Stimulated activated CD4-positive, alpha-beta T cell treated with anti-CD3 and anti-CD28 coated beads, Interleukin-1b, Interleukin-23, amount 100 ng/mL, for 1 hour (primary cell): ENCODE measurements at places on chromosomes 7 and 10.

- no peak for DNase-seq
Measured at GRCh38 chr7:106262221-106262881, 22.4 kb downstream of the NAMPT start.

GRCh38 chr10:66218981-66219587, 706.8 kb upstream of the LRRTM3 start:
- DNase-seq = no peak

GRCh38 chr10:127998501-127999144, 91.7 kb downstream of the PTPRE start:
- DNase-seq = no peak

DNA sequence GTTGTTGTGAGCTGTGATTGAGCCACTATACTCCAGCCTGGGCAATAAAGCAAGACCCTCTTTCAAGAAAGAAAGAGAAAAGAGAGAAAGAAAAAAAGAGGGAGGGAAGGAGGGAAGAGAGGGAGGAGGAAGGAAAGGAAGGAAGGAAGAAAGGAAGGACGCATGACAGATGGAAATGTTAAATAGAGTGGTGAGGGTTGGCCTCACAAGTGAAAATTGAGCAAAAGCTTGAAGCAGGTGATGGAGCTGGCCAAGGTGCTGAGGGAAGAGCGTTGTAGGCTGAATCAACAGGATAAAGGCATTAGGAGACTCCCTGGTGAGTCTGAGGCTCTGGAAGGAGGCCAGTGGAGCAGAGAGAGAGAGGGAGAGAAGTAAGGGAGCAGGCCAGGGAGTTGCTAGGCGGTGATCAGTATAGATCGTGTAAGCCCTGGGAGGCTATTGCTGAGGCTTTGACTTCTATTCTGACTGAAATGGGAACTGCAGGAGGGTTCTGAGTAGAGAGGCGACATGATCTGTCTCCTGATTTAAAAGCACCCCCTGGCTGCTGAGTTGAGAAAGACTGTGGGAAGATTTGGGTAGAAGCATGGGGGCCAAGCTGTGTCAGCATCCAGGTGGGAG, 26.5 kb upstream of the TMEM248 start:
- no peak for DNase-seq

DNA sequence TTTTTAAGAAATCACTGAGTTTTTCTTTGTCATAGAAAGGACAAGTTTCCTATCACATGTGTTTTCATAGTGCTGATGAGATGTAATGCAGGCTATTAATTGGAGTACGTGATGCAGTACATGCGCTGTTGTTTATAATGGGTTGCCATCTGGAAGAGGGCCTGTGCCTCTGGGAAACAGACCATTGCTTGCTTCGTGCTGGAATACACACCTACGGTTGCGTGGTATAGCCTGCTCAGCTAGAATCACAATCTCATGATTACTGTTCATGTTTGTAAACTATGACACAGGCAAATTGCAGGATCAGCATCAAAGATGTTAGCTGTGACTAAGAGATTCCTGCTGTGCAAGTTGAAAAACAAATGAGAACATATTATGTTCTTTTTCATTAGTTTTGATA, 107.2 kb upstream of the STEAP1B start:
- no peak for DNase-seq

DNA sequence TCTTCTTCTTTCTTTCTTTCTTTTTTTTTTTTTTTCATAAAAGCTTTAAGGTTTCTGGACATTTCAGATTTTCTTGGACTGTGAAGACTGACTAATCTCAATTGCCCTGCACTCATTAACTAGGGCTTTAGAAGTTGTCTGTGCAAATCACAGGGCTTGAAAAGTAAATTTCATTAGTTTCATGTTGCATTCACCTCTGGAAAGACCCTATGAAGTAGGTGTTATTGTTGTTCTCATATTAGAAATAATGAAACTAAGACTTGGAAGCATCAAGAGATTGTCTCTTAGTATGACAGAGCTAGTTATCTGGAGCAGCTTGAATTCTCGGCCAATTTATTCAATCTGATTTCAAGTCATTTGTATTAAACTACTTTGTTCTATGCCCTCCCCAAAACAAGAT, 28.2 kb upstream of the SEMA3D start:
- DNase-seq = no peak

GRCh38 chr10:101774589-101775272, 1.2 kb downstream of the FGF8 start:
- DNase-seq = no peak

- no peak for DNase-seq
Measured at GRCh38 chr10:110356628-110357245, 52.0 kb upstream of the SMNDC1 start.

GRCh38 chr7:68700414-68700813, 897.9 kb upstream of the AUTS2 start:
- DNase-seq = no peak

DNA sequence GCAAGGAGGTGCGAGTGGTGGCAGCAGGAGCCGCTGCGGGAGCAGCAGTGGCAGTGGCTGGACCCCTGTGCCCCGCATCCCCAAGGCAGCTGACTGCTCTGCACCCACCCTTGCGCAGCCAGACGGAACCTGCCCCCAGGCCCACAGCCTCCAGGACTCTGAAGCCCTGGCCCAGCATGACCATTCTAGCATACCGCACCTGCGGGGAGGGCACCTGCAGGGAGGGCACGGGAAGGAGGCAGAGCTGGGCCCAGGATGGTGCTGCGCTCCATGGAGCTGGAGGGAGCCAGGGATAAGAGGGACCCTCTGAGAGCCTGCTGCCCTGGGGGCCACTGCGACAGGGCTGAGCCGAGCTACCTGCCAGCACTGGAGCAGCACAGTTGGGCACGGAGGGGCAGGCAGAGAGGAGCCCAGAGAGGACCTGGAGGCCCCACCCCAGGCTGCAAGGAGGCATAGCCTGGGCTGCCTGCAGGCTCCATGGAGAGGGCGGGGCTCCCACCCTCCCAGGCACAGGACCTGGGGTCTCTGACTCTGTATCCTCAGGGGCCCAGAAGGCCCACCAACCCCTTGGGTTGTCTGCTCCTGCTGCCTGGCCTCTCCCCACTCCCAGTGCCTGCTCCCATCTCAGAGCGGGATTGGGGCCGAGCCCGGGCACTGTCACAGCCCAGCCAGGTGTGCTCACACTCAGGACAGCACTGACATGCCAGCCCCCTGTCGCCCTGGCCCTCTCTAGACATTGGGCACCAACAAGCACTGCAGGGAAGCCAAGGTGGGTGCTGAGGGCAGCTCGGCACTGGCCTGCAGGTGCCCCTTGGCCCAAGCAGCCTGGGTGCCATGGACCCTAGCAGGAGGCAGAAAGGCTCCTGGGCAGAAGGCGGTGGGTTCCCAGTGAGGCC, 87.6 kb downstream of the HTR7 start:
- no peak for DNase-seq

- DNase-seq = no peak
Measured at GRCh38 chr10:131750171-131750895, 150.5 kb upstream of the PPP2R2D start.

DNA sequence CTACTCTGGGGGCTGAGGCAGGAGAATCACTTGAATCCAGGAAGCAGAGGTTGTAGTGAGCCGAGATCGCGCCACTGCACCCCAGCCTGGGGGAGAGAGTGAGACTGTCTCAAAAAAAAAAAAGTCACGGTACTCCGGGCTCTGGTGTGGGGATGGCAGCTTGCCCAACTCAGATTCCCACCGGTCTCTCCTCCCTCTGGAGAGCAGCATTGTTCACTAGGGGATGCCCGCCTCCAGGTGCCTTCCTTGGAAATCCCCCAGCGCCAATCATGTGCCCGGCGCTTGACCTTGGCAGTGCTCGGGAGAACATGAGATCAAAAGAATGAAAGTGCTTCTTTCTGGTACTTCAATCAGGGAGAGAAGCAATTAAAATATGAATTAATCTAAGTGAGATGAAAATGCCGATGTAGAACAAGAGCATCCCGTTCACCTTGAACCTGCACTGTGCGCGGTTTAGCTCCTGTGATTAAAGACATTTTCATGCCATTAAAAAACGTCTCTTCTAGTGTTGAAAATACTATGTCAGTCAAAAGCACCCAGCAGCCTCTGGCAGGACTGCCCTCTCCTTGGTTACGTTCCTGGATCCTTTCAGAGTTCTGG, 1127.3 kb upstream of the AUTS2 start:
- no peak for DNase-seq

DNA sequence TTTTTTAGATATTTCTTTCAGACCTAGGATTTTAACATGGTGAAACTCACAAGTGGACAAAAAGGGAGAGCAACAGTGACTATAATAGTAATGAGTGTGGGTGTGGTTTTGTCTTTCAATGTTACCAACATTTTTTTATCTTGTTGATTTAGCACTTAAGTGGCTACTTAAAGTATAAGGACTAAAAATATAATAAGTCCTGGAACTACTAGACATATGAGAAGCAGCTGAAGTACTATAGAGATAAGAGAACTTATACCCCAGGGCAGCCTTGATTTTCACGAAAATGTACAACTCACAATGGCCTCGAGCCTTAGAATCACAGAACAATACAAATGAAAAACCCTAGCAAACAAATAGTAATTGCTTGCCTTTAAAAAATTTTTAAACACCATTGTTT, 1151.8 kb downstream of the TYW1 start:
- DNase-seq = no peak

GRCh38 chr10:3469639-3470020, 297.0 kb upstream of the PITRM1 start:
- DNase-seq = no peak

GRCh38 chr7:55092186-55092974, 73.6 kb downstream of the EGFR start:
- no peak for DNase-seq

DNA sequence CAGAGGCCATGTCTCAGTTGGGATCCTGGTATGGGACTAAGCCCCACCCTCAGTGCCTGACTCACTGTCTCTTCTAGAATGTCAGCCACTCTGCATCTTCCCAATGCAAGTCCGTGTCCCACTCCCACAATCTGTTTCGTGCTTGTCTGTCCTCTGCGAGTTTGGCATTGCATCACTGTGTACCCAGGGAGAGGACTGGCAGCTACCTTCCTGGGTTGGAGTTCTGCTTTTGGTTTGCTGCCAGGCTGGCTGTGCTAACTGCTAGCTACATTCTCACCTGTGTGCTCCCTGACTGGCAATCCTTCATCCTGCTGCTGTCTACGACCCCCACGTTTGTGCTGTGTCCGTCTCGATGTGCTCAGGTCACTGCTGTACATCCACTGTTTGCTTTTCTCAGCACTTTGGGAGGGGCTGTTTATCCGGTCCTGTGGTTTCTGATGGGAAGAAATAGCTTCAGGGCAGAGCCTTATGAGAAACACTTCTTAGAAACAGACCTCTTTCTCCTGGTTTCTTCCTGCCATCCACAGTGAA, 56.0 kb upstream of the GLI3 start:
- DNase-seq = no peak

DNA sequence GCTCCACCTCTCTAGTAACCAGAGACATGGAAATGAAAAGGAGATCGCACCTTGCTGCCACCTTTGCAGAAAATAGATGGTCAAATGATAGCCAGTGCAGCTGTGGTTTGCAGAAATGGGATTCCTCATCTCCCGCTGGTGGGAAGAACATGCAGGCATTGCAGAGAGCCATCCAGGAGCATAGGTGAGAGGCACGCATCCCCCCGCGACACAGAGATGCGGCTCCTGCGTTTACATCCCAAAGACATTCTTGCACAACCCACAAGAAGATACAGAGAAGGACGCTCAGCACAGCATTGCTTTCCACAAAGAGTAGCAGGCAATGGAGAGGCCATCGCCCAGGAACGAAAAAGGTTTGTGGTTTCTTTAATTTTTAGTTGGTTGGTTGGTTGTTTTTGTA, 56.2 kb downstream of the OAT start:
- DNase-seq = no peak

- DNase-seq = no peak
Measured at GRCh38 chr7:103106005-103106702, 31.2 kb downstream of the ARMC10 start.

GRCh38 chr10:32459051-32459698, 13.2 kb downstream of the CCDC7 start:
- no peak for DNase-seq

DNA sequence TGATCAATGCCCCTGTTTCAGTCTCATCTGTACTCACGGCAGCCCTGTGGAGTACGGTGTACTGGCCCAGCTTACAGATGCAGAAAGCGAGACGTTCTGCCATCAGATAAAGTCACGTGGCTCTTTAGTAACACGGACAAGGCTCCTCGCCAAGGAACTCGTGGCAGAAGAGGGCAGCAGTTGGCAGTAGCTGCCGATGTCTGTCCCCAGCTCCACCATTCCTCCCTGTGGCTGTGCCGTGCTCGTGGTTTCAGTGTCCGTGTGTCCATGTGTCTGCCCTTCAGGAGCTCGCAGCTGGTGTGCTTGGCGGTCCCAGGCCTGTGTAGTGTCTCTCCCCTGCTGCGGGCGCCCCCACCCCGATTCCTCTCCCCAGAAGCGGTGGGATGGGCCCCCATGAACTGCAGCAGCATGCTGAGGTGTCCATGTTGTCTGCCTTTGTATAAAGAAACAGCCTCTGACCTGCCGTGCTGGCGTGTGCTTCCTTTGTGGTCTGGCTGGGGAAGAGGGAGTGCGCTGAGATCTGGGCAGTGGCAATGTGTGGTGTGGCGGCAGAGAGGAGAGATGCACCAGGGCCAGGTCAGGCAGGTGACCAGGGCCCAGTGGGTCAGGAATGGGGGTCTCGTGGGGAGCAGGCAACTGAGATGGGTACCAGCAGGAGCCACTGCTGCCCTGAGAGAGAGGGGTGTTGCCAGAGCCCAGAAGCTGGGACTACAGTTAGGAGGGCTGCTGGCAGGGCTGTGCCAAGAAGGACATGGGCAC, 9.8 kb downstream of the RHBDD2 start:
- DNase-seq = no peak

GRCh38 chr10:73456187-73456890, 23.0 kb upstream of the MSS51 start:
- no peak for DNase-seq

DNA sequence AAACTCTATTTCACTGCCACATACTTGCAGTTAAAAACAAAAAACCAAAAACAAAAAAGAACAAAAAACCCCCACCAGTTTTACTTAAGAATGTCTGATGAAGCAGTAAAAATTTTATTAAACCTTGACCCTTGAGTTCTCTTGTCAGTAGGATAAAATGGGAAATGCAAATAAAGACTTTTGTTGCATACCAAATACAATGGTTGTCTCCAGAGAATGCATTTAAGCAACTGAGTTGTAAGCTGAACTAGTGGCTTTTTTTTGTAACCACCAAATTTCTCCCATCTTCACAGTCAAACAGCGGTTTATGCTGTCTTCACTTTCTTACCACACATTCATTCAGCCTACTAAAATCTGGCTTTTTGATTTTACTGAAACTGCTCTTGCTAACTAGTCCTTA, 3.1 kb downstream of the SYPL1 start:
- DNase-seq = no peak

DNA sequence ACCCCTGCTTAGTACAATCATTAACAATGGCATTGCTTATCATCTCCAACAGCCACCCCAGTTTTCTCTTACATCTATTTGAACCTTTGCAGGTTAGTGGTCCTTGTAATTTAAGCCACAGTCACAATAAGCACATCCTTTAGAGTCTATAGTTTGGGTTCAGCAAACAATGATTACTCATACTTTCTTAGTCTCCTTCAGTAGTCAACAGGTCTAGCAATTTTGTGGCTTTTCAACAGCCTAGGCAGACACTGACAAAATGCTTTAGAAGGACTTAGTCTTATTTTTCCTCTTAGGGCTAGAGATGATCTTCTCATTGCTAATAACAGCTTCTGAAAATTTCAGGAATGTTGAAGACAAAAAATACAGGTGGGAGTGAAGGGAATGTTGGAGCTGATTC, 32.3 kb upstream of the FAM204A start:
- no peak for DNase-seq
